ENCODE measurements at places on chromosomes 1 and 21. TPM values are rescaled to one million over a fixed set of nuclear protein-coding genes. Genes with fewer than 3 reads are reported as not detected.

DNA sequence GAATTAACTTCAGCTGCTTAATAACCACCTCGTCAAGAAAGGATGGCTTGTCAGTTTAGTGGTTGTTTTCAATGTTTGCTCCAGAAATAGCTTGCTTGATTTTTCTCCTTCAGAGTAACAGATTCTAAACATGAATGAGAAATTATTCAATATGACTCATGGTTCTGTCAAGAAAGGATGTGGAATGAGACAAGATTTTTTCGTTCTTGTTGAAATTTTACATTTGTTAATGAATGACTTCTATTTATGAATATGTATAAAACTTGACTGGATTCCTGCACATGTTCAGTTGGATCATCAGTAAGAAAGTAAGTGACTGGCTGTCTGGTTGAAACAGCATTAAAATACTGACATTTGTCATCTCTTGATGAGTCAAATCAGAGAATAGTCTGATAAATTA, 38.3 kb downstream of the IFI44 start:
- H3K36me3 ChIP-seq, result no peaks in the 10 kb centered on the region
- H3K4me3 ChIP-seq, result no peak overlapping the region
- no peak overlapping the region for H3K27ac ChIP-seq
- DNase-seq, result no peak
- H3K27me3 ChIP-seq, result no peaks in the 10 kb centered on the region

GRCh38 chr1:109197158-109198042, 16.3 kb upstream of the SARS1 start:
- no peak overlapping the region for H3K4me3 ChIP-seq
- no peak for DNase-seq
- H3K36me3 ChIP-seq, result no peaks in the 10 kb centered on the region
- no peaks in the 10 kb centered on the region for H3K27me3 ChIP-seq
- H3K27ac ChIP-seq, result peak overlapping the region; percentile 5

Gene STIL
- 2.8 TPM for total RNA-seq

GRCh38 chr1:10339815-10340214, 59.0 kb upstream of the PGD start:
- no peak overlapping the region for H3K4me3 ChIP-seq
- no peak overlapping the region for H3K27ac ChIP-seq
- peaks cover 79% of the 10 kb centered on the region for H3K36me3 ChIP-seq
- DNase-seq, result no peak
- no peaks in the 10 kb centered on the region for H3K27me3 ChIP-seq
- H3K4me1 ChIP-seq, result no peaks in the 10 kb centered on the region

DNA sequence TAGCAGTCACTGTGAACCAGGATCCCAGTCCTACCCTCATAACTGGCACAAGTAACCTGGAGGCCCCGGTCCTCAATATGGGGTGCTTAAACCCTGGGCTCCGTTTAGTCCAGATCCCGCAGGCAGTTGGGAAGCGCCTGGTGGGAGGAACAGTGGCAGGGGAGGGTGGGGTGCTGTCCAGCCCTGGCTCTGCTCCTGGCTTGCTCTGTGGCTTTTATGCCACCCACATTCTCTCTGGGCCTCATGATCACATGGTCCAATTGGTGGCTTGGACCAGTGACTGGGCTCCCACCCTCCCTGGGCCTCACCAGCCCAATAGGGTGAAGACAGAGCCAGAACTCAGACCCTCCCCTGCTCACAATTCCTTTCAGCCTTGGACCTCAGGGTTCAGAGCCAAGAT, 2.9 kb downstream of the CD164L2 start:
- peaks cover 57% of the 10 kb centered on the region for H3K4me1 ChIP-seq
- H3K36me3 ChIP-seq, result no peaks in the 10 kb centered on the region
- no peak overlapping the region for H3K4me3 ChIP-seq
- no peaks in the 10 kb centered on the region for H3K27me3 ChIP-seq
- H3K27ac ChIP-seq, result peak overlapping the region; percentile 66
- no peak for DNase-seq

GRCh38 chr21:40194185-40194980, 327.1 kb downstream of the PCP4 start:
- no peaks in the 10 kb centered on the region for H3K27me3 ChIP-seq
- H3K4me1 ChIP-seq, result no peaks in the 10 kb centered on the region
- no peak overlapping the region for H3K27ac ChIP-seq
- no peak for DNase-seq
- no peaks in the 10 kb centered on the region for H3K36me3 ChIP-seq

Gene UBASH3A
- 1.0 TPM for total RNA-seq

DNA sequence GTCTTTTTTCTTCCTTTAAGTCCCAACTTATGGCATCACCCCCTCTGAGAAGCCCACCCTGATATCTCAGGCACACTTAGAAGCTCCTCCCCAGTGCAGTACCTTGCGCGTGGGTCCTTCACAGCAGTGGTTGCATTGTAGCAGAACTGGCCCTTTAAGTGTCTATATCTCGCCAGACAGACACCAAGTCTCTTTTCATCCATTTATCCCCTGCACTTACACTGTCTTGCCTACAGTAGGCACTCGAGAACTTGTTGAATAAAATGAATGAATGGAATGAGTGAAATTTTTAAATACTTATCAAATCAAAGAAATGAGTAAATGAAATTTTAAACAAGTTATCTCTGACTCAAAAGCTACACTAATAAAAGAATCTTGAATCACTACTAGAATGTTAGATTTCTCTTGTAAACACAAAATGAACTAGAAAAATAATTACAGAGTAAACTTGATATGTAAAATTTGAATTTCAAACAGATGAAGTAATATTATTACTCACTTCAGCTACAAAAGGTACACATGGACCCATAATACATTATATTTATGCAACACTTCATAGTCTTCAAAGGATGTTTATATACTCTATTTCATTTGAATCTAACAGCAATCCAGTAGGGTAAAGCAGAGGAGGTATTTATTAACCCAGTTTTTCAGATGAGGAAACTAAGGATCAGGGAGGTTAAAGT, 54.7 kb upstream of the MAN1A2 start:
- no peak for DNase-seq
- no peaks in the 10 kb centered on the region for H3K4me1 ChIP-seq
- H3K4me3 ChIP-seq, result no peak overlapping the region
- no peaks in the 10 kb centered on the region for H3K27me3 ChIP-seq
- H3K27ac ChIP-seq, result no peak overlapping the region

Gene TFF2
- total RNA-seq, result not detected

Gene NTMT2
- total RNA-seq, result not detected

Gene CORT
- total RNA-seq, result not detected

Gene LDLRAD1
- total RNA-seq, result not detected

- H3K27ac ChIP-seq, result no peak overlapping the region
- no peak for DNase-seq
- H3K36me3 ChIP-seq, result no peaks in the 10 kb centered on the region
- H3K4me1 ChIP-seq, result no peaks in the 10 kb centered on the region
- no peak overlapping the region for H3K4me3 ChIP-seq
Observed at GRCh38 chr1:31596737-31597097, 20.4 kb downstream of the TINAGL1 start.

GRCh38 chr1:53413175-53414001, 45.8 kb upstream of the DMRTB1 start:
- H3K4me1 ChIP-seq, result no peaks in the 10 kb centered on the region
- no peak for DNase-seq
- H3K27ac ChIP-seq, result no peak overlapping the region
- H3K36me3 ChIP-seq, result no peaks in the 10 kb centered on the region
- peaks cover 21% of the 10 kb centered on the region for H3K27me3 ChIP-seq
- H3K4me3 ChIP-seq, result no peak overlapping the region

- DNase-seq, result no peak
- peak overlapping the region; percentile 61 for H3K27ac ChIP-seq
- H3K4me3 ChIP-seq, result no peak overlapping the region
- no peaks in the 10 kb centered on the region for H3K27me3 ChIP-seq
- no peaks in the 10 kb centered on the region for H3K36me3 ChIP-seq
- peaks cover 28% of the 10 kb centered on the region for H3K4me1 ChIP-seq
Observed at GRCh38 chr21:37270576-37271365, 3.6 kb upstream of the VPS26C start.

GRCh38 chr1:184930232-184930631, 44.1 kb downstream of the NIBAN1 start:
- no peaks in the 10 kb centered on the region for H3K27me3 ChIP-seq
- H3K27ac ChIP-seq, result peak overlapping the region; percentile 4
- no peaks in the 10 kb centered on the region for H3K36me3 ChIP-seq
- no peak overlapping the region for H3K4me3 ChIP-seq
- DNase-seq, result no peak

Gene PPIAL4G
- total RNA-seq, result not detected

GRCh38 chr1:215405211-215405610, 161.9 kb upstream of the KCTD3 start:
- H3K27ac ChIP-seq, result peak overlapping the region; percentile 68
- H3K4me3 ChIP-seq, result no peak overlapping the region

DNA sequence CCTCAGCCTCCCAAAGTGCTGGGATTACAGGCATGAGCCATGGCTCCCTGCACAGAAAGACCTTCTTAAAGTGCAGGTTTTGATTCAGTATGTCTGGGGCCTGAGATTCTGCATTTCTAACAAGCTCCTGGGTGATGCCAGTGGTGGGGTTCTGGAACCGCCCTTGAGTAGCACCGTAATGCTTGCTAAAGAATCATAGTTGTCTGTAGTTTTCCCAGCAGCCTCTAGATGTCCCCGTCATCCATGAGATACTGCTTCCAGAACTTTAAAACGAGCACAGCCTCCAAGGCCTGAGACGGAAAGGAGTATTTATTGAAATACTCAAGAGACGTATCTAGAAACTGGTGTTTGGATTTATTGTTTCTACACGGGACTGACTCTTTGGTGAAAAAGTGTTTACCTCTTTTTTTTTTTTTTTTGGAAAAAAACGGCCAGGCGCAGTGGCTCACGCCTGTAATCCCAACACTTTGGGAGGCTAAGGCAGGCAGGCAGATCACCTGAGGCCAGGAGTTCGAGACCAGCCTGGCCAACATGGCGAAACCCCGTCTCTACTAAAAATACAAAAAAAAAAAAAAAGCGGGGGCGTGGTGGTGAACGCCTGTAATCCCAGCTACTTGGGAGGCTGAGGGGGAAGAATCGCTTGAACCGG, 2.6 kb upstream of the TOR3A start:
- no peaks in the 10 kb centered on the region for H3K36me3 ChIP-seq
- no peaks in the 10 kb centered on the region for H3K27me3 ChIP-seq
- no peak for DNase-seq
- no peak overlapping the region for H3K4me3 ChIP-seq
- H3K27ac ChIP-seq, result no peak overlapping the region
- peaks cover 28% of the 10 kb centered on the region for H3K4me1 ChIP-seq

Gene OR2T33
- not detected for total RNA-seq

- no peak for DNase-seq
- no peak overlapping the region for H3K27ac ChIP-seq
- no peaks in the 10 kb centered on the region for H3K36me3 ChIP-seq
- peaks cover 4% of the 10 kb centered on the region for H3K4me1 ChIP-seq
- no peak overlapping the region for H3K4me3 ChIP-seq
Observed at GRCh38 chr1:173009597-173009996, 41.1 kb downstream of the TNFSF18 start.

Gene CFAP141
- not detected for total RNA-seq

- DNase-seq, result peak; percentile 26
- no peaks in the 10 kb centered on the region for H3K27me3 ChIP-seq
- no peak overlapping the region for H3K4me3 ChIP-seq
Observed at GRCh38 chr1:54835131-54835898, 34.2 kb upstream of the TTC22 start.

- no peak for DNase-seq
- H3K36me3 ChIP-seq, result no peaks in the 10 kb centered on the region
- no peak overlapping the region for H3K27ac ChIP-seq
- H3K4me1 ChIP-seq, result no peaks in the 10 kb centered on the region
Observed at GRCh38 chr1:44144962-44145756, 3.7 kb upstream of the KLF18 start.

Gene SRP9
- total RNA-seq, result 146 TPM

Gene PAQR6
- 4.5 TPM for total RNA-seq

DNA sequence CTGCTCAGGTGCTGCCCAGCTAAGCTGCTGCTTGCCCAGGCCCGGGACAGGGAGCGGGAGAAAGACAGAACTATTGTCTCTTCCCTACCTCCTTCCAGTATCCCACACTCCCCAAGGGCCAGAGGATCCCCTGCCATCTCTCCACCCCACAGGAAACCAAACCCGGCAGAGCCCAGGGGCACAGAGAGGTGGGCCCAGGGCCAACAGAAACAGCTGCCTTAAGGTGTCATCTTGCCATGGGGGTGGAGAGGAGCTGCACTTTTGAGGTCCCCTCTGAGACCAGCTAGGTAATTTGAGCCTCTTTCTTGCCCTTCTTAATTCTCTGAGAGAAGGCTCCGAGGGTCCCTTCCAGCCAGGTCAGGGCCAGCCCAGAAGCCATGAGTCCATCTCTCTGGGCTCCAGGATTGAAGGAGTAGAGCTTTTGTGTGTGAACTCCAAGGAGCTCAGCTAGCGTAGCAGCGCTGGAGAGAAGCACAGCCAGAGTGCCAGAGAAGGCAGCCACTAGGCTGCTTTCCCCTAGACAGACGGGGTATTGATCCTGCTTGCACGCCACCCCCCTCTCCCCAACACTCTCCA, 9.7 kb upstream of the GPR61 start:
- H3K27ac ChIP-seq, result no peak overlapping the region
- no peak for DNase-seq
- H3K4me3 ChIP-seq, result no peak overlapping the region
- no peaks in the 10 kb centered on the region for H3K36me3 ChIP-seq
- peaks cover 12% of the 10 kb centered on the region for H3K4me1 ChIP-seq
- peaks cover 4% of the 10 kb centered on the region for H3K27me3 ChIP-seq

DNA sequence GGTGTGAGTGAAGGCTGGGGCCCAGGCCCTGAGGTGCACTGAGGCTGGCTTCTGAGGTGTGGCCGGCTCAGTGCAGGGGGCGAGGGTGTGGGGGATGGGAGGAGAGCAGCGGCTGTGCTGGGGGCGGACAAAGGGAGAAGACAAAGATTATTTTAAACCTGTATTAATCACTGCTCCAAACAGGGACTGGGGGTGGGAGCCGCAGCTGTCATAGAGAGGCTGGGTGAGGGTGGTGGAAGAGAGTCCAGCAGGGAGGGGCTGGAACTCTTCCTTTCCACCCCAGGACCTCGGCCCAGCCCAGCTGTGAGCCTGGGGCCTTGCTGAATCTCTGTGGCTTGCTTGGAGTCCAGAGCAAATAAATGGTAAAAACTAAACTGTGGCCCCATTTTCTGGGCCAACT, 106.9 kb downstream of the KCND3 start:
- no peaks in the 10 kb centered on the region for H3K36me3 ChIP-seq
- H3K27ac ChIP-seq, result no peak overlapping the region
- DNase-seq, result no peak
- H3K4me1 ChIP-seq, result no peaks in the 10 kb centered on the region

Gene PRR9
- 34.6 TPM for total RNA-seq
